ENCODE measurements at places on chromosomes 11 and 22.

GRCh38 chr11:44057340-44057739 is 8.7 kb upstream of the ACCS start:
- H3K27ac ChIP-seq: no peak overlapping the region
- H3K36me3 ChIP-seq: no peaks in the 10 kb centered on the region
- no peak overlapping the region for H3K4me3 ChIP-seq

DNA sequence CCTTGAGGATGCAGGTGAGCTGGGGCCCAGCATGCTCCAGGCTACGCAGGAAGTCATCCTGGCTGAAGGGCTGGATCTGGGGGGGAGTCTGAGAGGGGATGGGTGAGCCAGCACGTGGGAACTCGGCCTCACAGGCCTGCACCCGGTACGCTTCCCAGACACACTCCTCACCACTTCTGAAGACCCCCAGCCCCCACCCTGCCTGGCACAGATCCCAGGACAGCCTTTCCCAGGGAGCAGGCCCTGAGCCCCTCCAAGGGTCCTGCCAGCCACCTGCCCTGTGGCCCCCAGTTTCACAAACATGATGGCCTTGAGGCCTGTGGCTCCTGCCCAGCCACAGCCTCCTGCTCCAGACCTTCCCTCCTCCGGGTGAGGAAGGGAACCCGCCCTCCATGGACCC is 5.6 kb upstream of the PLXNB2 start:
- no peak for DNase-seq
- no peaks in the 10 kb centered on the region for H3K36me3 ChIP-seq
- no peak overlapping the region for H3K27ac ChIP-seq
- peaks cover 11% of the 10 kb centered on the region for H3K4me1 ChIP-seq
- H3K27me3 ChIP-seq: peaks cover 3% of the 10 kb centered on the region

GRCh38 chr11:16984229-16984628 is 30.0 kb downstream of the PLEKHA7 start:
- H3K36me3 ChIP-seq: no peaks in the 10 kb centered on the region
- H3K27ac ChIP-seq: no peak overlapping the region
- H3K27me3 ChIP-seq: no peaks in the 10 kb centered on the region
- peaks cover 21% of the 10 kb centered on the region for H3K4me1 ChIP-seq

DNA sequence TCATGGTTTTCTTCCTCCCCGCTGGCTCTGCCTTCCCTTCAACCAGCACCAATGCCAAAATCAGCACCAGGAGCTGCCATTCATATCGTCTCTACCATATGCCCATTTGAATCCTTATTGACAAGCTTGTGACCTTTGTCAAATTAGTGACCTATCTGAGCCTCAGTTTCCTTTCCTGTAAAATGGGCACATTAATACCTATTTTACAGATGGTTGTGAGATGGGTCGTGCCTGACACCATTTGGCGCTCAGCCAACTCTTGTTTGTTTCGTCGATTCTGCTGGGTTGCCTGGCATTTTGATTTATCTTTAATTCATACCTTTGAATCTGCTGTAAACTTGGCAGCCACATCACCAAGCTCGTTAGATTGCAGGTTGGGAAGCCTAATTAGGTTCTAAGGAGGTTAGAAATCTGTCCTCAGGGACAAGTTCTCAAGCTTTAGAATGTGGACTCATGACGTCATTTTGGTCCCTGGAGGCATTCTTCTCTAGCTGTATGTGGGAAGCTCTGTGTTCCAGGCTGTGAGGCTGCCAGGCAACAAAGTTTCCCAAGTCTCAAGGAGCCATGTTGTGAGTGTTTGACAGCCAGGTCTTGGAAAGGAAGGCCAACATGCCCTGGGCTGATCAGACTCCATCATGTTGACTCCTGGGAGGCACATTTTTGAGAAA is 61.0 kb downstream of the RPS6KA4 start:
- H3K27ac ChIP-seq: no peak overlapping the region
- no peak for DNase-seq
- no peaks in the 10 kb centered on the region for H3K4me1 ChIP-seq
- no peak overlapping the region for H3K4me3 ChIP-seq

DNA sequence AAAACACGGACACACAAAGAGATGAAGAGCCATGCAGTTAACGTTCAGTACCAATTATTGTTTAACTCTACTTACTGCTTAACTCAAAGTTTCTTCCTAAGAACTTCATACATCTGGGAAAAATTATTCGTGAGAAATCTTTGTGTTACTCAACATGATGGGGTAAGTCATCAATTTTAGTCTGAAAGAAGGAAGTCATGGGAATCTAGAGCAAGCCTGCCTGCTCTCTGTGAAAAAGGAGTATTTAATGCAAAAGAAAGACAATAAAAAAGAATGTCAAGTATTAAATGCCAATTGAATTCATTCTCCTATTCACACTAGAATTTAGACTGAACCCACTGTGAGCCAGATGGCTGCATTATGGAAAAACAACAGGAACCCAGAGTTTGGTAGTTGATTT is 16.0 kb downstream of the TMEM123 start:
- no peak for DNase-seq
- H3K4me1 ChIP-seq: peaks cover 52% of the 10 kb centered on the region
- peaks cover 87% of the 10 kb centered on the region for H3K36me3 ChIP-seq
- H3K27me3 ChIP-seq: no peaks in the 10 kb centered on the region

DNA sequence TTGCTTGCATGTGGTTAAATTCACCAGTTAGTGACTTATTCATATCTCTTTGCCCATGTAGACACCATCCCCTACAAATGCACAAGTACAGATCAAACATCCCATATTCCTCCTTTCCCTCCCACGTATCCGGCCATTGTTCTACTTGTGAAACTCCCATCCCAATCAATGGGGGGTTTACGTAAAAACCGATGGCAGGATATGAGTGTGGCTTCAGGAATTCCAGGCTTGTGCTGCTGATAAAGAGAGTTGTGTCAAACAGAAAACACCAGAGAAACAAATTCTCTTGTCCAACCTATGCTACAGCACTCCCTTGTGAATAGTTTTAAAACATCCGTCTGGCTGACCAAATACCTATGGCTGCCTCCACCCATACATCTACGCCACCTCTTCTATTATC is 15.5 kb downstream of the FLI1 start:
- no peak overlapping the region for H3K4me3 ChIP-seq
- peaks cover 66% of the 10 kb centered on the region for H3K36me3 ChIP-seq
- H3K27me3 ChIP-seq: no peaks in the 10 kb centered on the region
- no peak for DNase-seq

DNA sequence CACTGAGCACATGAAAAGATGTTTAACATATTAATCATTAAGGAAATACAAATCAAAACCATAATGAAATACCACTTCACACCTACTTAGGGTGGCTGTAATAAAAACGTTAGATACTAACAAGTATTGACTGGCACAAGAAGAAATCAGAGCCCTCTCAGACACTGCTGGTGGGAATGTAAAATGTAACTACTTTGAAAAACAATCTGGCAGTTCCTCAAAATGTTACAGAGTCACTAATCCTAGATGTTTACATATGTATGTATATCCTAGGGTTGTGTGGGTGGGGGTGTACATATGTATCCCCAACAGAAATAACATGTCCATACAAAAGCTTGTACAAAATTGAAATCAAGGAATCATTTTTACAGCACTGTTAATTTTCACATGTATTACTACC is 15.2 kb downstream of the EED start:
- no peak overlapping the region for H3K27ac ChIP-seq
- no peaks in the 10 kb centered on the region for H3K27me3 ChIP-seq
- DNase-seq: no peak
- H3K4me1 ChIP-seq: peaks cover 12% of the 10 kb centered on the region

GRCh38 chr11:113193946-113194345 is 120.4 kb upstream of the TTC12 start:
- no peak overlapping the region for H3K4me3 ChIP-seq
- no peaks in the 10 kb centered on the region for H3K4me1 ChIP-seq
- DNase-seq: no peak
- no peak overlapping the region for H3K27ac ChIP-seq

- peak within 1 kb of the TSS; percentile 94 for H3K4me3 ChIP-seq
- H3K36me3 ChIP-seq: peaks cover 19% of the 10 kb centered on the region
- H3K4me1 ChIP-seq: peaks cover 30% of the 10 kb centered on the region
- peak; percentile 95 for DNase-seq
- H3K27ac ChIP-seq: peak within 1 kb of the TSS; percentile 98
Measured at GRCh38 chr11:102346748-102347461, at the start of gene BIRC2. BIRC2 (plus strand) TSS chr11:102347214; CDS start chr11:102349855, 2,641 bp downstream.

DNA sequence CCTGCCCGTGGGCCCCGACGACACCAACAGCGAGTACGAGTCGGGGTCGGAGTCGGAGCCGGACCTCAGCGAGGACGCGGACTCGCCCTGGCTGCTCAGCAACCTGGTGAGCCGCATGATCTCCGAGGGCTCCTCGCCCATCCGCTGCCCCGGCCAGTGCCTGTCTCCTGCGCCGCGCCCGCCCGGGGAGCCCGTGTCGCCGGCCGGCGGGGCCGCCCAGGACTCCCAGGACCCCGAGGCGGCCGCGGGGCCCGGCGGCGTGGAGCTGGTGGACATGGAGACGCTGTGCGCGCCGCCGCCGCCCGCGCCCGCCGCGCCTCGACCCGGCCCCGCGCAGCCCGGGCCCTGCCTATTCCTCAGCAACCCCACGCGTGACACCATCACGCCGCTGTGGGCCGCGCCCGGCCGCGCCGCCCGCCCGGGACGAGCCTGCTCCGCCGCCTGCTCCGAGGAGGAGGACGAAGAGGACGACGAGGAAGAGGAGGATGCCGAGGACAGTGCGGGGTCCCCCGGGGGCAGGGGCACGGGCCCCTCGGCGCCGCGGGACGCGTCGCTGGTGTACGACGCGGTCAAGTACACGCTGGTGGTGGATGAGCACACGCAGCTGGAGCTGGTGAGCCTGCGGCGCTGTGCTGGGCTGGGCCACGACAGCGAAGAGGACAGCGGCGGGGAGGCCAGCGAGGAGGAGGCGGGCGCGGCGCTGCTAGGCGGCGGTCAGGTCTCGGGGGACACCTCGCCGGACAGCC is 3.8 kb downstream of the MAPK8IP2 start:
- DNase-seq: no peak
- no peaks in the 10 kb centered on the region for H3K4me1 ChIP-seq
- peaks cover 38% of the 10 kb centered on the region for H3K27me3 ChIP-seq
- H3K4me3 ChIP-seq: no peak overlapping the region
- H3K27ac ChIP-seq: no peak overlapping the region

- peak overlapping the region; percentile 92 for H3K27ac ChIP-seq
- peaks cover 34% of the 10 kb centered on the region for H3K27me3 ChIP-seq
- H3K4me1 ChIP-seq: peaks cover 16% of the 10 kb centered on the region
- peak overlapping the region; percentile 87 for H3K4me3 ChIP-seq
- peak; percentile 86 for DNase-seq
Measured at GRCh38 chr11:66289548-66290329, 796 bp upstream of the YIF1A start.
